AG09309 (cell line): ENCODE measurements at places on chromosomes 13 and 19.

DNA sequence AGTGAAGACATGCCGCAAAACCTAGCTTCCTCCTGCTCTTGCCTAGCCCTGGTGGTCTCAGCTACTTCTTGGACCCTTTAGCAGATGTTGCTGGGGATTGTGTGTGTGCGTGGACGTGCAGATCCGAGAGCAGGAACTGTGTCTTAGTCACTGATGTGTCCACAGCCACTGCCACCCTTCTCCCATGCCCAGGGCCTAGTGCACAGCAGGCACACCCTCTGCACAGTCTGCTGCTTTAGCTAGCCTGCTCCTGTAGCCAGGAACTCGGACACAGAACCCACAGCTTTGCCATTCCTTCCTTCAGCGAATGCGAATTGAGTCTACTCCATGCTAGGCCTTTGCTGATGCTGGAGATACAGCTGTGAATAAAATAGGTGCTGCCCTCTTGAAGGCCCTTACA is 2.3 kb downstream of the CLPTM1 start:
- DNase-seq: no peak

GRCh38 chr19:51511353-51511752 is 9.8 kb upstream of the SIGLEC12 start:
- DNase-seq: no peak

DNA sequence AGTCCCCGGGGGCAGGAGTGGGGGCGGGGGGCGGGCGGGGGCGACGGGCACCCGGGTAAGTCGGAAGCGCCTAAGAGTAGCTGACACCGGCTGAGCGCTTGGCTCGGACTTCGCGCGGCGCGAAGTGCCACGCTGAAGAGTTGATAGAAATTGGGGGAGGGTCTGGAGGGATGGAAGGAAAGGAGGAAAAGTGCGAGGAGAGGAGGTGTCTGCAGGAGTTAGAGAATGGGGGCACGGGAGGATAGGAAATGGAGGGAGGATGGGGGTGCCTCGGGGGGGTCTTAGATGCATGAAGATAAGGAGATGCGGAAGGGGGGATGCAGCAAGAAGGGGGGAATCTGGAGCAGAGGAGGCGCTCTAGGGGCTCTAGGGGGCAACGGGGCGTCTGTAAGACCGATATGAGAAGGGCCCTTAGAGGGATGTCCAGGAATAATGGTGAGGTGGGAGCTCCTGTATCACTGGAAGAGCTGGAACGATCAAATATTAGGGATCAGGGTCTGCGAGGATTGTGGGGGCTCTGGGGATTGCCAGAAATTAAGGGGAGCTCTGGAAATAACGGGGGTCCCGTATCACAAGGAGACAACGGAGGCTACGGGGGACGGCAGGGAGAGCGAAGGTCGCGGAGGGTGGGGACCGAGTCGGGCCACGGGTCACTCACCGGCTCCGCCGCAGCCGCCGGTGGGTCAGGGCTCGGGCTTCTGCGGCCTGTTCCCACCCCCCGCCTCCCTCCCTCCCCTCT is at the start of gene MYPOP:
MYPOP (minus strand) TSS at position 702 of the 739 bp plus-strand sequence. CDS start 840 bp downstream, outside the sequence.
- DNase-seq: no peak

- DNase-seq: no peak
These were observed 452 bp downstream of the PIAS4 start for GRCh38 chr19:4007836-4008539.

- DNase-seq: no peak
These were observed 270.1 kb downstream of the SLITRK5 start for GRCh38 chr13:87941226-87941625.

- no peak for DNase-seq
These were observed 34.7 kb downstream of the TSSK6 start for GRCh38 chr19:19480688-19481087.

GRCh38 chr13:96963786-96964475 is 30.3 kb downstream of the OXGR1 start:
- DNase-seq: no peak

GRCh38 chr19:1590641-1591397 is 1.8 kb downstream of the MBD3 start:
- no peak for DNase-seq

DNA sequence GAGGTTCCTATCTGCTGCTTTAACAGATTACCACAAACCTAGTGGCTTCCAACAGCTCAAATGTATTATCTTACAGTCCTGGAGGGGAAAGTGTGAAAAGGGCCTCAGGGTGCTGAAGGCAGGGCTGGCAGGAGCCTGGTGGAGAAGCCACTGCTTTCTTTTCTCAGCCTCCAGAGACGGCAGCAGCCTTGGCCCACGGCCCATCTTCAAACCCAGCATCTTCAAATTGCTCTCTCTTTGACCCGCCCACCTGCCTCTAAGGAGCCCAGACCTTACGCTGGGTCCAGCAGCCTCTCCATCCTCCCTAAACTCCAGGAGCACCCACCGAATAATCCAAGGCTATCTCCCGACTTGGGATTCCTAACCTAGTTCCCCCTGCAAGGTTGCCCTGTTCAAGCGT is 35.6 kb downstream of the C13orf46 start:
- no peak for DNase-seq

GRCh38 chr13:36447501-36447900 is 15.2 kb downstream of the CCNA1 start:
- no peak for DNase-seq

DNA sequence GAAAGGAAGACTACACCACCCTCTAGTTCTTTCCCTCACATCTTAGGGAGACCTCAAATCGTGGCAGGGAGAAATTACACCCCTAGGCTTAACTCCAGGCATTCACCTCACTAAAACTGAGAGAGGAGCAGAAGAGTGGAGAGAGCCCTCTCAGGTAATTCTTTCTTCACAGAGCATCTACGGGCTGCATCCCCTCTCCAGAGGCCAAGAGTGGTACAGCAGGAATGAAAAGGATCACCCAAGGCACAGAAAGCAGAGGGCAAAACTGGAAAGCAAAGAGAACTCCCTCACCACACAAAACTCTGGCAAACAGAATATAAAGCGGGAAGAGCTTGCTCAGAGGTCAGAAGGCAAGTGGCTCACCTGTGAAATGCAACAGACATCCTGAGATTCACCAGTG is 661.2 kb downstream of the TBC1D4 start:
- no peak for DNase-seq
